Spinal cord (tissue), 10 donors: ENCODE measurements at places on chromosomes 12 and 14.

GRCh38 chr14:100670017-100670752, 56.5 kb upstream of the DLK1 start:
- no peak overlapping the region for H3K27ac ChIP-seq
- no peak overlapping the region for H3K4me3 ChIP-seq
- DNase-seq = no peak
- H3K36me3 ChIP-seq = no peaks in the 10 kb centered on the region
- H3K27me3 ChIP-seq = peaks cover 16% of the 10 kb centered on the region

GRCh38 chr12:94266796-94267536, 118.6 kb downstream of the PLXNC1 start:
- H3K4me1 ChIP-seq = peaks cover 24% of the 10 kb centered on the region
- no peaks in the 10 kb centered on the region for H3K27me3 ChIP-seq
- H3K4me3 ChIP-seq = no peak overlapping the region

GRCh38 chr12:39632670-39633069, 13.1 kb upstream of the ABCD2 start:
- no peak overlapping the region for H3K27ac ChIP-seq
- DNase-seq = no peak
- H3K4me3 ChIP-seq = no peak overlapping the region
- no peaks in the 10 kb centered on the region for H3K4me1 ChIP-seq
- no peaks in the 10 kb centered on the region for H3K36me3 ChIP-seq
- H3K27me3 ChIP-seq = no peaks in the 10 kb centered on the region

GRCh38 chr12:46956451-46957035, 122.9 kb upstream of the PCED1B start:
- no peak overlapping the region for H3K27ac ChIP-seq
- no peaks in the 10 kb centered on the region for H3K4me1 ChIP-seq
- H3K27me3 ChIP-seq = no peaks in the 10 kb centered on the region
- no peaks in the 10 kb centered on the region for H3K36me3 ChIP-seq

DNA sequence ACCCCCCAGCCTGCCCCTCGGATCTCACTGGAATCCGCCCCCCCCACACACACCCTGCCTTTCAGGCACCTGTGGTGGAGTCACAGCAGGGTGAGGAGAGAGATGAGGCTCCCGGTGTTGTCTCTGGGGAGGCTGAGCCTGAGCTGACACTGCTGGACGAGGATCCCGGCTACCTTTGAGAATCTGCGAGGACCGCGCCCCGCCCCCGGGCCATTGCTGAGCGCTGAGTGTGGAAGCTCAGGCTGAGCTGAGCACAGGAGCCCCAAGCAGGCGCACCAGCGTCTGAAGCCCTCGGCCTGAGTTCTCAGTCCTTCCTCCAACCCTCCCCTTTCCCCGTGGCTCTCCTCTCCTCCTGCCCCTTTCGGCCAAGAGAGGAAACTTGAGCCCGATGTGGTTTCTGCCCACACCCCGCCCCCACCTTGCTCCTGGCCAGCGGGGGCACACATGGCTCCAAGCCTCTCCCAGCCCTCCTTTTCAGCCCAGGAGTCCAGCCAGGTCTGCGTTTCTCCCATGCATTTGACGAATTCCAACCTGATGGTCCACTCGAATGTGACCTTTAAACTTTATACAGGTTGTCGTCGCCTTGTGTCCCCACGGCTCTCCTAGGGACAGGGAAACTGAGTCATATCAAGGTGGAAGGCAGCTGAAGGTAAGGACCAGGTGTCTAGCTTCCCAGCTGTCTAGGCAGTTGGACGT, at the start of gene NFE2:
NFE2 (minus strand) TSS at position 284 of the 696 bp plus-strand sequence. CDS start 5,767 bp downstream, outside the sequence.
- H3K27ac ChIP-seq = no peak within 1 kb of the TSS
- H3K36me3 ChIP-seq = no peaks in the 10 kb centered on the region
- no peak for DNase-seq
- peak within 1 kb of the TSS; percentile 26 for H3K4me3 ChIP-seq

- H3K4me3 ChIP-seq = no peak overlapping the region
- H3K36me3 ChIP-seq = no peaks in the 10 kb centered on the region
- no peaks in the 10 kb centered on the region for H3K27me3 ChIP-seq
- no peak for DNase-seq
- no peak overlapping the region for H3K27ac ChIP-seq
Observed at GRCh38 chr14:95331708-95332408, 12.2 kb upstream of the CLMN start.

DNA sequence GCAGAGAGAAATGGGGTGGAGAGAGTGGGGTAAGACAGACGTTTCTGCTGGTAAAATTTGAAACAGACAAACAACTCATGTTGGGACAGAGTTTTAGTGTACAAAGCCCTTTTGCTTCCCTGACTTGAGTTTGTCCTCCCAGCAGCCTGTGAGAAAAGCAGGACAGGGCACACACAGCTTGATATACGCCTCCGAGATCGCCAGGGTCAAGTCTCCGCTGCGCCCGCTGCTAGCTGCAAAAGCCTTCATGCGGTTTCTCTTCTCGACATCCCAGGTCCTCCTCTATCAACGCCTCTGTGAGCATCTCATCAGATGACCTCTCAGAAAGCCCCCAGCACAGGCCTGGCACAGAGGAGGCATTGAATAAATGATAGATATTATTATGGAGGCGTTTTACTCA, 9.4 kb upstream of the BCL11B start:
- peaks cover 6% of the 10 kb centered on the region for H3K27me3 ChIP-seq
- no peak overlapping the region for H3K27ac ChIP-seq
- H3K36me3 ChIP-seq = no peaks in the 10 kb centered on the region
- no peak overlapping the region for H3K4me3 ChIP-seq
- peaks cover 14% of the 10 kb centered on the region for H3K4me1 ChIP-seq
- DNase-seq = no peak

GRCh38 chr12:54688309-54689033, 40.3 kb upstream of the DCD start:
- no peaks in the 10 kb centered on the region for H3K27me3 ChIP-seq
- H3K36me3 ChIP-seq = no peaks in the 10 kb centered on the region
- H3K27ac ChIP-seq = no peak overlapping the region
- H3K4me1 ChIP-seq = no peaks in the 10 kb centered on the region

- H3K27ac ChIP-seq = no peak overlapping the region
- no peaks in the 10 kb centered on the region for H3K36me3 ChIP-seq
- no peak for DNase-seq
- H3K4me3 ChIP-seq = no peak overlapping the region
- H3K27me3 ChIP-seq = no peaks in the 10 kb centered on the region
- H3K4me1 ChIP-seq = no peaks in the 10 kb centered on the region
Observed at GRCh38 chr14:41986700-41987099, 380.0 kb downstream of the LRFN5 start.

GRCh38 chr14:75132382-75133086, 5.7 kb upstream of the NEK9 start:
- H3K36me3 ChIP-seq = peaks cover 14% of the 10 kb centered on the region
- H3K4me1 ChIP-seq = peaks cover 7% of the 10 kb centered on the region
- DNase-seq = peak; percentile 95
- H3K27ac ChIP-seq = no peak overlapping the region

- H3K27ac ChIP-seq = no peak overlapping the region
- no peak overlapping the region for H3K4me3 ChIP-seq
- H3K4me1 ChIP-seq = peaks cover 17% of the 10 kb centered on the region
- peaks cover 2% of the 10 kb centered on the region for H3K27me3 ChIP-seq
Observed at GRCh38 chr12:47886510-47887240, 18.1 kb downstream of the VDR start.

DNA sequence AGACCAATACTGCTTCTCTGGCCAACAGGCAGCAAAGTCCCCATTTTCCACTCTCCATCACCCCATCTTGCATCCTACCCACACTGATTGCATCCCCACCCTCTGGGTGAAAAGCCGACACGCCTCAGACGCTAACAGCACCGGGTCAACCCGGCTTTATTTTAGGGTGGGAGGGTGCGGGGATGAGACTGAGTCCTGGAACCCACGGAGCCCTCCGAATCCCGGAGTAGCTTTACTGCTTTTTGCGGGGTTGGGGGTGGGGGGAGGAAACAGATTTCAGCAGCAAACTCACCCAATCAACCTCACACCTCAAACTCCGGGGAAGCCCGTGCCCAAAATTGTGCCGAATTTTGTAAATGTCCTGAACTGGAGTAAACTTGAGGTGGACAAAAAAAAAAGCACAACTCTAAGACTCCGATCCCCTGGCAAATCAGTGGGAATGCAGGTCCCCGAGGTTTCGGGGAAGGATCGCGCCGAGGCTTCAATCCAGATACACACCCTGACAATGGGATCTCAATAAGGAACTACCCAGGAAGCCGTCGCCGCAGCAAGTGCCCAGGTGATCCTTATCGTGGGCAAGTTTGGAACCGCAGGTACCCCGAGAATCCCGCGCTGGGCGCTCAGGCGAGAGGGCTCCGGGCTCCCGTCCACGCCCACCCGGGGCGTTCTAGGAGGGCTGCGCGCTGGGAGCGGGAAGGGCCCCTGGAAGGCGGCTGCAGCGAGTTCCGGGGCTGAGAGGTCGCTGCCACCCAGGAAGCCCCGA, 1.1 kb downstream of the GCH1 start:
- H3K36me3 ChIP-seq = no peaks in the 10 kb centered on the region
- DNase-seq = no peak
- H3K27ac ChIP-seq = no peak overlapping the region
- peaks cover 17% of the 10 kb centered on the region for H3K4me1 ChIP-seq
- peaks cover 22% of the 10 kb centered on the region for H3K27me3 ChIP-seq

DNA sequence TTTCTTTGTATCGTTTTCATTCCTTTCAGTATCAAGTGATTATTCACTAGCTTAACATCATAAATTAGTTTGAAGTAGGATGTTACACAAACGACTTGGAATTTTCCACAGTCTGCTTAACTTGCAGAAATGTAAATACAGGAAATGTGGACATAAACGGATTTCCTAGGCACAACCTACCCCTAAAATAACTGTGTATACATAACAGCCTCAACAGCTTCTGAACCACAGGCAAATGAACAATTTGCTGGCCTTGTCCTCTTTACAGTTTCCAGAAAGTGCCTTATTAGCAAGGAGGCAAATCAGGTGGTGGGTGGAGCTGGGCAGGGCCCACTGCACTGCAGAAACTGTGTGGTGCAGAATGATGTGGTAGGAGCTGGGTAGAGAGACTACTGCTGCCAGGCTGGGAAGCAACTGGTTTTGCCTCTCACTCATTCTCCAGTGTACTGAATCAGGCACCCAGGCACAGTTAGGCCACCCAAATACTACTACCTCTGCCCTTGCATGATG, 14.1 kb downstream of the DRAM1 start:
- H3K36me3 ChIP-seq = no peaks in the 10 kb centered on the region
- no peaks in the 10 kb centered on the region for H3K27me3 ChIP-seq
- DNase-seq = no peak
- H3K4me3 ChIP-seq = no peak overlapping the region
- H3K4me1 ChIP-seq = no peaks in the 10 kb centered on the region

DNA sequence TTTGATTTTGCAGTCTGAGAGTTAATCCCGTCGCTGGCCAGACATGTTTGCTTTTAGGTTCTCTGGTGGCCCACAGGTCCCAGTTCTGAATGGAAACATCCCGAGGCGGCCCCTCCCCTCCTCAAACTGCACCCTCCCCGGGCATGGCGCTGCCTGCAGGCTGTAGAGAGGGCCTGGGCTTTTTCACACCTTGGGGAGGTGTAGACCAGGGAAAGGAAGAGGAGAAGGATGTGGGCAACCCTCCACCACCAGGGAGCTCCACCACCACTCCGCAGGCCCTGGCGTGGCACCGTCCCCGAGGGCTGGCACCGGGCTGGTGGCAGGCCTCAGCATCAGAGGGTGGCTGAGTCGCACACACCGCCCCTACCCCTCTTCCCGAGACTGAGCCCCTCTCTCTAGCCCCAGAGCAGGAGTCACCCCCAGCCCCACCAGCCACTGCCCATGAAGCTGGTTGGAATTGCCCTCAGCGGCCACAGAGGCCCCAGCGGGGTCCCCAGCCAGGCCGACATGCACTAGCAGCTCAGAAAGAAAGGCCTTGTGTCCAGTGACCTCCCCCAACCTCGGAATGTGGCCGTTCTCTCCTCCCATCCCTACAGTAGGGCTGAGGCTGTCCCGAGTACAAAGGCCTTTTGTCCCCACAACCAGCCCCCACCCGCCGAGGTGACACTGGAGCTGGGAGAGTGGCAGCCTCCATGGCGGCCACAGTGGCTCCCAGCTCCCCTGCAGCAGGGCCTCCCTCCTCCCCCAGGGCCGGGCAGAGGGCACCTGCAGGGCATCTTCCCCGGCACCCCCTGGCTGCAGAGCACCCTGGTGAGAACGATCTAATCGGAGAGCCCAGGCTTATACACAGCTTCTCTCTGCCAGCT, 23.5 kb upstream of the INF2 start:
- no peak for DNase-seq
- H3K4me1 ChIP-seq = peaks cover 19% of the 10 kb centered on the region
- H3K4me3 ChIP-seq = no peak overlapping the region
- no peaks in the 10 kb centered on the region for H3K27me3 ChIP-seq
- H3K27ac ChIP-seq = peak overlapping the region; percentile 91

DNA sequence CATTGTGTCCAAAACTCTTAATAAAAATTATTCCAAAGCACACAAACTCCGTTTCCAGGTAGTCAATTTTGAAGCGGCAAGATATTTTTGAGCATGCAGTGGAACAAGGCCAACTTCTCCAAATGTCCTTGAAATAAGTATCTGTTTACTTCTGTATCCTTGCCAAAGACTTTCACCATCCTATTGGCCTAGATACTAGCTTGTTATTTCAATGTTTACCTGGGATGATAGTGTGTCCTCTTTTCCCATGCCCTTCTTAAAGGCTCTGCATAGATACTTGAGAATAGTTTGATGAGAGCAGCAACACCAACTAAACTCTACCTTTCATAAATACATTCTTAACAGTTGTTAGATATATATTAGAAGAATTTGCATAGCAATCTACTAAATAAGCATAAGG, 160.9 kb downstream of the KCNC2 start:
- H3K36me3 ChIP-seq = no peaks in the 10 kb centered on the region
- H3K4me1 ChIP-seq = no peaks in the 10 kb centered on the region
- H3K4me3 ChIP-seq = no peak overlapping the region

GRCh38 chr12:130686511-130686991, 29.5 kb downstream of the RIMBP2 start:
- DNase-seq = no peak
- peaks cover 41% of the 10 kb centered on the region for H3K4me1 ChIP-seq
- no peaks in the 10 kb centered on the region for H3K27me3 ChIP-seq
- H3K36me3 ChIP-seq = peaks cover 8% of the 10 kb centered on the region
- no peak overlapping the region for H3K4me3 ChIP-seq
- no peak overlapping the region for H3K27ac ChIP-seq
